ENCODE measurements at places on chromosomes 11 and 22.

DNA sequence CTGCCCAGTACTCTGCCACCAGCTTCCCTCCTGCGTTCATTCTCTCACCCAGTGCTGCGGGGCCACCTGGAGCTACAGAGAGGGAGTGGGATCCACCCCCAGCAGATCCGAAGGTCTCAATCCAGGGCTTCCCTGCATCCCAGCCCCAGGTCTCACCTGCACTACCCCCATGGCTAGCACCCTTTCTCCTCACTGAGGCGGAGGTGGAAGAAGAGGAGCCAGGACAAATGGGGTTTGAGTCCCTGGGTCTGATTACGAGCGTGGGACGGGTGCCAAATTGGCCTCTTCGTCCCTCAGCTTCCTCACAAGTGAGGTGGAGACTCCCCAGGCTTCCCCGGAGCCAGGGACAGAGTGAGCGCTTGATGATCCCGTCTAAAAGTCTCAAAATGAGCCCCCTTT is 64.2 kb downstream of the NFAM1 start:
- no peak for DNase-seq

- DNase-seq = no peak
Measured at GRCh38 chr11:97140885-97141494, 751.2 kb downstream of the JRKL start.

DNA sequence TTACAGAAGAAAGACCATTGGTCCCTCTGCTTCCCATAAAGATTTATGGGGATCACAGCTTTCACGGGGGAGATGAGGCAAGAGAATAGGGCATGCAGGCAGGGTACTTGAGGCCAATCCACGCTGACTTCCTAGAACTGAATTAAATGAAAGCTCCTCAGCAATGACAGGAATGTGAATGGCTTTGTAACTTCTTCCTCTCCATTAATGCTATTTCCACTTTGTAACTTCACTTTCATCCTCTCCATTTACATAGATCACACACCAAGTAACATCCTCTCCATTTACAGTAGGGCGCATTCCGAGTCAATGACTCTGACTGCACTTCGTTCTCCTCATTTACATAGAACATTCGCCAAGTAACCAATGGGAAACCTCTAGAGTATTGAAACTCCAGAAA is 89.8 kb downstream of the PIWIL4 start:
- no peak for DNase-seq

GRCh38 chr11:36454941-36455631 is 55.0 kb downstream of the TRAF6 start:
- DNase-seq = no peak

DNA sequence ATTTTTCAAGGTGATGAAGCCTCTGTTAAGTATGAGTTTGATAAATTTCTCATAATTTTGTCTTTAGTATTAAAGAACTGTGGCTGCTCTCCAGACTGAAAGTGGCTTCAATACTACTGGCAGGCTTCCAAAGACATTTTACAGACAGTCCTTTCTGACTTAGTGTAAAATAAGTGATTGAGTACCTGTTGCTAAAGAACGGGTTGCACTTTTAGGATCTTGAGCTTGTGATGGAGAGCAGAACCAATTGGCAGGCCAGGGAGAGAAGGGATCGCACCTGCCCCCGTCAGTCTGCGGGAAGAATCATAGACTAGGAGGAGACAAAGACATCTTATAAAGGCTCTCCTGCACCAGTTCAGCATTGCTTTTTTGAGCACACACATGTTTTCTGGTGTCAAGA is 4.4 kb downstream of the NCAM1 start:
- no peak for DNase-seq

- no peak for DNase-seq
Measured at GRCh38 chr11:100004541-100004940, 682.5 kb upstream of the ARHGAP42 start.

GRCh38 chr11:35853971-35854370 is 89.9 kb upstream of the LDLRAD3 start:
- DNase-seq = no peak

GRCh38 chr22:37059876-37060449 is 8.4 kb downstream of the KCTD17 start:
- DNase-seq = no peak

DNA sequence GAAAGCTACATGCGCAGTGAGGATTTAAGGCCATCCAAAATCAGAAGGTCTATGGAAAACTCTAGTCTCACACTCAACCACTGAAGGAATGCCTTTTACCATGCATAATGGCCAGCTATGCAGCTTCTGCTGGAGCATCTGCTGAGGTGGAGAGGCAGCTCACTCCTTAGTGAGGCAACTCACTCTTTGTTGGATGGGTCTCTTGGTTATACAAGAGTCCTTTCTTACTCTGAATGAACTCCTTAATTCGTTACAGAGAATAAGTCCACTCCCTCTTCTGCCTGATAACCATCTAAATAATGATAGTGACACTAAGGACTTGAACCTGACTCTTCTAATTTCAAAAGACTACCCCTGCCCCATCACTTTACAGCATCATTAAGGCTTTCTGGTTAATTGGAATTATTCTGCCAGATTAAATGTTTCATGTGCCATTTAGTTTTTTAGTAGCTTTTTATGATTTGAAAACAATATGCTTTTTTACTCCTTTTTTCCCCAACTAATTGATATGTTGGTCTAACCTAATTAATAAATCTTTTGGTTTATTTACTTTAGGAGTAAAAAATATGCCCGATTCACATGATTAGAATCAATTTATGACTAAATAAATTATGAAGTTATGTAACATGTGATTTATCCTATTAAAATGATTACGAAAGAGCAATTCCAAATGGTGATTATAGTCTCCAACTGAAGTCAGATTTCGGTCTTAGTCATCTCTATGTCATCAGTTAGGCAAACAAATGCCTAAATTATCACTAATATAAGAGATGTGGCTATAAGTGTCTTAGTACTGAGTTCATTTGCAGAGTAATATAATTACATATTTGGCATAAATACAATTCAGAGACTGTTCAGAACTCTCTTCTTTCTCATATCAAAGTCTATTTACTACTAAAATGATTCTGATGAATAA is 286.7 kb upstream of the CCDC90B start:
- DNase-seq = no peak

GRCh38 chr22:21726650-21727049 is 8.9 kb downstream of the YPEL1 start:
- no peak for DNase-seq

GRCh38 chr11:117381481-117382387 is 54.1 kb downstream of the CEP164 start:
- DNase-seq = no peak

DNA sequence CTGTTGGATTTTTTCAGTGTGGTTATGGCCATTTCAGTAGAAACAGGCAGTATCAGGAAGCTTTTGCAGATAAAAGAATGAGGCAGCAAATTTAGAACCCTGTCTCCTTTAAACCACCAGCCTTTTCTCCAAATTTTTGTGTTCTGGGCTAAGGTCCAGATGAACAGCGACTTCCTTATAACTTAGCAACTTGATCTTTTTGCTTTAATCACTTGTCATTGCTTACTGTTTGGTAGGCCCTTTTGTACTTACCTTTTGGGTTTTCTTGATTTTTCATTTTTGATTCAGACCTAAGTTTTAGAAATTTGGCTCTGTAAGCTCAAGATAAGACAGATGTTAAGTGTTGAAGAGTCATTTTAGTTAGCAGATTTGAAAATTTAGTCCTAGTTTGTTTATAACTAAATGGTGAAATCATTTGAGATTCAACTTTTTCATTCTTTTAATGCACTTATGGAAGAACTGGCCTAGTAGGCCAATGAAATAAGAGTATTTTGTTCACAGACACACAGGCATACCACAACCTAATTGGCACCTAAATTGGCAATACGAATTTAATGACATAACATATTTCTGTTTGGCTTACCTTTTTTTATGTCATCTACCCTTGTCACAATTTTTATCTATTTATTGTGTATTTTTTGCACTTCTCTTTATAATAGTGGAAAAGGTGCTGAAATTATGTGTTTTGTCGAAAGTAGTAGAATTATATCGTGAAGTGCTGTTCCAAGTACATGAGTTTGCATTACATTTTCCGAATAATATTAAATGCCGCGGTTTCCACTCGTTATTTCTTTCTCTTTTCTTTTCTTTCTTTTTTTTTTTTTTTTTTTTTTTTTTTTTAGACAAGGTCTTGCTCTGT is 2.1 kb downstream of the RTN3 start:
- DNase-seq = no peak

- no peak for DNase-seq
Measured at GRCh38 chr22:38881464-38881871, 9.5 kb upstream of the CBX6 start.

- no peak for DNase-seq
Measured at GRCh38 chr11:130806746-130807145, 109.5 kb downstream of the SNX19 start.

DNA sequence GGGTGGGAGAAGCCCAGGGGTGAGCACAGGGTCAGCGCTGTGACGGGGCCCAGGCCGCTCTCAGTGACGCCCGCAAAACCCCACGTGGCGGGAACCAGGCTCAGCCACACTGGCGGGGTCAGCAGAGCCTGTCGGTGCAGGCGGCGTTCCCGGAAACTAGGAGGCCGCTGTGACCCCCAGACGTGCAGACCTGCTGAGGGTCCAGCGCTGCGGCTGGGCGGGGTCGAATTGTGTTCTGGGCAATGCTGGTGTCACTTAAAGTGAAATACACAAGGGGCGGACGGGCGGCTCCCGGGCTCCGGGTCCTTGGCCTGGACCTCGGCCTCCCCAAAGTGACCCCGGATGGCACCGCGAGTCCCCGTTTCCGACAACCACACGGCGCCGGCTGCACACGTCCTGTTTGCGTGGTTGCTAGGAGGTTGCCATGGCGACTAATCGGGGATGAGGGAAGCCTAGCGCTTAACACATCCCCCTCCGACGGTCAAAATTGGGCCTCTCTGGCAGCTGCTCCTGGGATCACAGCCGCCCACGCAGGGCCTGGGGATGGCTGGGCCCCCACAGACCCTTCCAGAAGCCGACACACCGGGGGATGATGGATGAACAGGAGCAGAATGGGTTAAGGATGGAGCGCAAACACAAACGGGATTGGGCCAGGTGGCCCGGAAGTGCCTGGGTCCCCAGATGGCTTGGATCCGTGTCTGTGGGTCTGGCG is 81.7 kb upstream of the PRR5 start:
- DNase-seq = peak; percentile 59

DNA sequence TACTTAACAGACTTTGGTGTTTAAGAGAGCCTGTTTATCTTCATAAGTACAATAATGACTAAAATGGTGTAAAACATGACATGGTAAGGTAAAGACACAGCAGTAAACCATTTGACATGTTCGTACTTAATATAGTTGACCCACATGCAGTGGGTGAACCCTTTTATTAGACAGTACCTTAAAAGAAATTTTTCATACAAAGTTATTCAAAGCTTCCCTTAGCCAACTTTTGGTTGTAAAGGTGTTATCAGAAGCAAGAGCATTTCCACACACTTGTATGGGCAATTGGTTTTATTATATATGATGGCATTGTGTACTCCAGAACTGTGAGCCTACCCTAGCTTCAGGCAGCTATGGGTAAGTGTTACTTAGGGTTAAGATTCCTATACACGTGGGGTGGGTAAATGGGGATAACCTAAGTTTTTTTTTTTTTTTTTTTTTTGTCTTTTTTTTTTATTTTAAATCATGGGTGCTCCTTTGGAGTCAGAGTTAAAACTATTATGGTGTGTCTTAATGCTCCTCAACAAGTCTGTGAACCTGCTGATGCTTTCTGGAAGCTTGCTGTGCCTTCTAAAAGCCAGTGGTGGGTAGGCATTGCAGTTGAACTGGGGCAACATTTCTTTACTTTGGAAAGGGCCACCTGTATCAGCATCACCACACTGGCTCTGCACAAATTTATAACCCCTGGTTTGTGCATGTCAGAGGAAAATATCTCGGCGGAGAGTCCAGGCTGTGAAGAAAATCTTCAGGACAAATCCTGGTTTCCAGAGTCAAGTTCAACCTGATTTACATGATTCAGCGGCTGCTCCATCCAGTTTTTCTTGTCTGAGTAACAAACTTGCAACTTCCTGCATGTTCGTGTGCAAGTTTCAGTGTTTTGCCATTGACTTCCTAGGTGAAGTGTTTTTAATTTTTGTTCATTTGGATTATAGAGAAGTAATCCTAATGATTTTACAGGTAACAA is 3.3 kb downstream of the PCF11 start:
- DNase-seq = no peak

DNA sequence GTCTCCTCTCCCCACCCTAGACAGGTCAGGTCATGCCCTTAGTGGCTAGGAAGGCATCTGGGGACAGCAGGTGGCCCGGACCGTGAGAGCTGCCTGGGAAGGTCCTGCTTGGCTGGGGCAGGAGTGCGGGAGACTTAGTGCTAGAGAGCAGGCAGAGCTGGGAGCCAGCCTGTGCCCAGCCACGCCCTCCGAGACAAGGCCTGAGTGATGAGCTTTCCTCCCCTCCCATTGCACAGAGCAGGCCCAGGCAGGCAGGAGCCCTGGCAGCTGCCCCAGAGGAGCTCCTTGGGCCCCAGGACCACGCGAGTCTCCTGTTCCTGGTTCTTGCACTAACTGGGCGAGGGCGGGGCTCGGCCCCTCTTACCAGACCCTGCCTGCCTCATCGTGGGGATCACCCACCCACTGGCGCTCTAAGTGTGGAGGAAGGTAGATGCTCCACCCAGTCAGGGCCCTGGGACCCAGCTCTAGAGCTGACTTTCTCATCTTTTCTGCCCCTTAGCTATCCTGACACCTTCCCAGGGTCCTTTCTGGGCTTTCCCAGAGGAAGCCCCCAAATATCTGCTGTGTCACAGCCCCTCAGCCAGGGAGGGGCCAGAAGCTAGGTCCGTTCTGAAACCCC is 44.9 kb downstream of the MACROD1 start:
- no peak for DNase-seq

DNA sequence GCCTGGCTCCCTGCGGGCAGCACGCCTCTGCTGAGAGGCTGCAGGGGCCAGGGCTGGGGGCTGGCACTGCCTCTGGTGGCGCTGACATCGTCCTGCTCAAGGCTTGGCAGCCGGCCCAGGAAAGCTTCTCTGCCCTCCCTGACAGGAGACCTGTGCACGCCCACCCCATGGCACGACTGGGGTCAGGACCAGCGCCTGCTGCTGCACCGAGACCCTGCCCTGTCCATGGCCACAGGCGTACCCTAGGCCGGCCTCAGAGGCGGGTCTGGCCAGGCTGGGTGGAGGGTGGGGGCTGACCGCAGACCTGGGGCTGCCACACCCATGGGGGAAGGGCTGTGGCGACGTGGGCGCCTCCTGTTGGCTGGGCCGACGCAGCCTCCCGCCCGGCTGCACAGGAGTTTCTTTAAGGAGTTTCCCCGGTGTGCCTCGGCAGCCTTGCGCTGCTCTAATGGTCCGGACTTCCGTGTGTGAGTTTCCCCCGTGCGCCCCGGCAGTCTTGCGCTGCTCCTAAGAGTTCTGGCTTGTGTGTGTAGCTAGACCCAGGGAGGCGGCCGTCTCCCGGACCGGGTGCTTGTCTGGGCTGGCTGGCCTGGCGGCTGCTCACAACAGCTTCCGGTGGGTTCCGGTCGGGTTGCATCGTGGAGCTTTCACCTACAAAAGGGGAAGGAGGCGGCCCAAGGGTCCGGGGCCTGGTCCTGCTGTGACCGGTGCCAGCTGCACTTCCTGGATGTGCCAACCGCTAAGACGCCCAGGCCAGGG is 4.6 kb downstream of the TRABD start:
- DNase-seq = no peak

- no peak for DNase-seq
Measured at GRCh38 chr11:15127341-15127740, 12.6 kb downstream of the INSC start.

- no peak for DNase-seq
Measured at GRCh38 chr11:28476049-28476448, 367.9 kb downstream of the METTL15 start.
